ENCODE measurements at places on chromosomes 6 and 20.
A peak's percentile ranks its signal among the peaks of the same experiment; 100 is the strongest.

DNA sequence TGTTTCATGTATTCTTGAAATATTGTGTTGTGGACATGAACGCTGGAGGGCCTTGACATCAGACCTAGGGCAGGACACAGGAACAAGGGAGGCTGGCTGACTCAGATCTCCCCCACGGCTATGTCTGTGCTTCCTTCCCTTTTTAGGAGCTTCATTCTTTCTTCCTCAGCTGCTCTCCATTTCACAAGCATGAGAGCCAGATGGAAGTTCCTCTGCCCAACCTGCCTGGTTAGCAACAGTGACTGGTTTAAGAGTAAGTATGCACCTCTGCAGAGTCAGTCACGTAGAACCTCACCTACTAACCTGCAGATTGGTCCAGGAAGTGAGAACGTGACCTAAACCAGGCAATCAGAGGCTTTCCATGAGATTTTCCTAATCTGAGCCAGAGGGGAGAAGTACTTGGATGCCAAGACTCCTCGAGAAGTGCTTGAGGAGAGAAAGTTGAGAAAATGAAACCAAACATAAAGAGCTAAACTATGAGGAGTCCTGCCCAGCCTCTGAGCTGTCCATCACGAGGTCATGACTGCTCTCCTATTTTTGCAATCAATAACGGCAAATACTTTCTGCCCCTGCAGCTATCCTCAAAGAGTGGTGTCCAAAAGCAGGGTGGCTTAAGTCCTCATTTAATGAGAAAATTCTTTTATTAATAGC is 465.2 kb upstream of the CITED2 start:
- DNase-seq = peak; percentile 4

- no peak for DNase-seq
Observed at GRCh38 chr20:8242827-8243724, 111.0 kb downstream of the PLCB1 start.

- DNase-seq = no peak
Observed at GRCh38 chr20:17223553-17223952, 3.3 kb upstream of the PCSK2 start.

DNA sequence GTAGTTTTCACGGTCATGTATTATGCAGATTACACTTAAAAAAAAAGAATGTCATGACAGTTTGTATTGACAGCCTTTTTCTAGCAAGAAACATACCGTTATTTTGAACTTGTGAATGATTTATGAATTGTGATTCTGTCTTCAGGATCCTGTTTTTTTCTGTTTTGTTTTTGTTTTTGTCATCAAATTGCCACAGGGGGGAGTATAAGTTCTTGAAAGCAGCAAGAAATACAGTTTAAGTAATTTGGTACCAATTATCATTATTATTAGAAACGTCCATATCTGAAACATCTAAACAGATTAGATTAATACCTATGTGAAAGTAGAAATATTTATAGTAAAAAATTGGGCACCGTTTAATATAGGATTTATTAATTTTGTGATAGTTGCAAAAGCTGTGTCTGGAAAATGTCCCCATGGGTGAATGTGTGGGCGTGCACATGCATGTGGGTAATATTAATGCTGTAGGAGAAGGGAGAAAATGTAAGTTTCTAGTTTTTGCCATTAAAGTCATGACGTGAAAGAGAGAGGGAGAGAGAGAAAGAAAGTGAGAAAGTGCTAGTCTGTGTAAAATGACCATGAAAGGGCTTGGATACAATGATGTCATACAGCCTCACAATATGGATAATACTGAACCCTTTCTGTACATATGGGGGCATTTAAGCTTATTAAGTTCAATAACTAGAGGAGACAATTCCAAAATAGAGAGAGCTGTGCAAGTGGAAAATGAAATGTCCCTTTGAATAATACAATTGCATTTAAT is 9.4 kb upstream of the CCN2 start:
- DNase-seq = no peak

GRCh38 chr20:45704969-45705637 is at the start of gene WFDC10B:
TSS of gene WFDC10B (minus strand) at chr20:45705019. CDS start at chr20:45685992, 19,027 bp downstream.
- DNase-seq = no peak

DNA sequence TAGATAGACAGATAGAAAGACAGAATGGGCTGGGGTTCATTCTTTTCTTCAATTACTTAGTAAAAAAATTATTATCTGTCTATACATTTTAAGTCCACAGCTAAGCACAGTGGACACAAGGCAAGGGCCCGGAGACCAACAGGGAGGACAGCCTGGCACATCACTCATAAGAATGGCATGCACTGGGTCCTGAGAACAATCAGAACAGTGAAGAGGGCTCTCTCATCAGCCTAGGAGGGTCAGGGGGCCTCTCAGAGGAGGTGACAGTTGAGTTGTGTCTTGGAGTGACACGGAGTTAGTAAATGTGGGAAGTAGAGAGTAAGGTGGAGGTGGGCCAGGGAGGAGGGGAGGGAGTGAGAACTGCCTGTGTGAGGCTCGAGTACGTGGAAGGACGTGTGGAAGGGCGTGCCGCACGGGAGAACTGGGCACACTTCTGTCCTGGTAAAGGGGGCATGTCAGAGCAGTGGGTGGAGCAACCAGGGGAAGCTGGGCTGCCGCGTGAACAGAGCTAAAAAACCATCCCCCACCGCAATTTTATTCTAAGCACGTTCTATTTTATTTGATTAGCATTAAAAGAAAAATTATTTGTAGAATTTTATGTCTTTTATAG is 45.1 kb upstream of the DSP start:
- no peak for DNase-seq
